Caki2 (cell line): ENCODE measurements at places on chromosomes 12 and 14. TPM values are rescaled to one million over a fixed set of nuclear protein-coding genes. Genes with fewer than 3 reads are reported as not detected.

MAP1LC3B2 gene
- 2.7 TPM in 1 of 2 replicates, not detected in the other for total RNA-seq

DNA sequence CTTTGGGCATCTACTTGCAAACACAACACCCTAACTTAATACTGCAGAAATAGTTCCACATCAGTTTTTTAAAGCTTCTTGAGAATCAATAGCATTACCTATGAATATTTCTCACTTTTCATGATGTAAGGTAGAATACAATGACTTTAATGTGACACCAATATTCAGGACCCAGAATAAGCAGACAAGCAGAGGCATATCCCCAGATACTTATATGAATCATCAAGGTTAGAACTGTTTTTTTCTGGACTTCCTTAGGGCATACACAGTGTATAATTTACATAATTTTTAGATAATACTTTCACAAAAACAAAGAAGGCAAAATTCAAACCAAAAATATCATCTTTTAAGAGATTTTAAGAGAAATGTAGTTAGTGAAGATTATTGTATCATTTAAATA lies 885.8 kb downstream of the FSCB start:
- no peak for DNase-seq

DNA sequence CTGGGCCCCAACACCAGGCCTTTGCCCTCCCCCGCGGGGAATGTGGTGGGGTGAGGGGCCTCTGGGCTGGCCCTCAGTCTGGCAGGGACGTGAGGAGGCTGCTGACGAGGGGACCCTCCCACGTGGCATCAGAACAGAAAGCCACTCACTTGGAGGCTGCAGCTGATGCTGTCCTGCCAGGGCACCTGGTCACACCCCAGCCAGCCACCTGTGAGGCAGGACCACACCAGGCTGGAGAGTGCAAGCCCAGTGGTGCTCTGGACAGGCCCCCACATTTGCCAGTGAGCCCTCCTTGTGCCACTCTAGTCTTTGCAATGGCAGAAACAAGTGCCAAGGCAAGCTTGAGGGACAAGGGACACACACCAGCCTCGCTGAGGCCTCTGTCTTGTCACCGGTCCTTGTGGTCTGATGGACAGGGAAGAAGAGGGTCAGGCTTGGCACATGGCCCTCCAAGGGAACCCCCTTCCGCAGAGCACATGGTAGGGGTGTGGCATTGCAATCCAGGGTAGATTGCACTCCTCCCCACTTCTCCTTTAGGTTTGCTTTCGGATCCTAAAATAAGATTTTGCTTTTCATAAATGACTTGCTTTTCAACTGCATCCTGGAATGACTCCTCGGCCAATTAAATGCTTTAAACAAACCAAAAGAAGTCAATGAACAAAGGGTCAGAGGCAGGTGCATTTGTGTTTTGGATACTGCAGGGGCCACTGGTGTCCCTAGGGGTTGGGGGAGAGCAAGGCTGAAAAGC lies 53.7 kb downstream of the CCDC88C start:
- no peak for DNase-seq

- DNase-seq, result no peak
Measured at GRCh38 chr12:117109943-117110635, 10.9 kb upstream of the TESC start.

DNA sequence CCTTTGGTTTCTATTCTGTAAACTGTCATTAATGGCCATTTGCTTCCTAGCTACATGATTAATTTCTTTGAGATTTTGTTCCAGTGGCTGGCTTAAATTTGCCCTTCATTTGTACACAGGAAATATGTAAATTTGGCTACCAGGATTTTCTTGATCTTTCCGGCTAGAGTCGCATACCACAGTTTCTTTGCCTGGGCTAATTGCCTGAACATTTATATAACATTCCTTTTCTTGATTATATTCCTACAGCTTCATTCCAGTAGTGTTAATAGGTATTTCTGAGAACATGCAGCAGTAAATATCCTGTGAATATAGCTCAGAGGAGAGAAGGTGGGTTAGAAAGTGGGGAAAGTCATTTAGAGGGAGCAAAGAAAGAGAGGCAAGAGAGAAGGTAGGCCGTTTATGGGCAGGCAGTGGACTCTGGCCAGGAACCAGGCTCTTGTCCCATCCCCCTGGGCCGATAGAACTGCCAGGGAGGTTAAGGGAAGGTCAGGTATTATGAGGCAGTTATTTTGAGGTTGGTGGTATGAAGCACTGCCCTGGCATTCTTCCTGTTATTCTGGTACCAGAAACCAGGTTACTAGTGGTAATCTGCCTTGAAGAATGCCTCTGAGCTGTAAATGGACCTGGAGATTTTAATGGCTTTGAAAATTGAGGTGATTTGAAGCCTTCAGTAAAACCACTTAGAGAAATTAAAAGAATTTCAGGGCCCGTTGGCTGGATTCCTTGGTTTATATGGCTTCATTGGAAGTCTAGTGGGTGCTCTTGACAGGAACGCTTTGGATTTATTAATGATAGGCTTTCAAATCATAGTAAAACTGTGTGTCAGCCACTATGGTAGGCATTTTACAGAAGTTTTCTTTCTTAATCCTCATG lies 4.4 kb downstream of the RNF10 start:
- DNase-seq, result peak; percentile 58

DNA sequence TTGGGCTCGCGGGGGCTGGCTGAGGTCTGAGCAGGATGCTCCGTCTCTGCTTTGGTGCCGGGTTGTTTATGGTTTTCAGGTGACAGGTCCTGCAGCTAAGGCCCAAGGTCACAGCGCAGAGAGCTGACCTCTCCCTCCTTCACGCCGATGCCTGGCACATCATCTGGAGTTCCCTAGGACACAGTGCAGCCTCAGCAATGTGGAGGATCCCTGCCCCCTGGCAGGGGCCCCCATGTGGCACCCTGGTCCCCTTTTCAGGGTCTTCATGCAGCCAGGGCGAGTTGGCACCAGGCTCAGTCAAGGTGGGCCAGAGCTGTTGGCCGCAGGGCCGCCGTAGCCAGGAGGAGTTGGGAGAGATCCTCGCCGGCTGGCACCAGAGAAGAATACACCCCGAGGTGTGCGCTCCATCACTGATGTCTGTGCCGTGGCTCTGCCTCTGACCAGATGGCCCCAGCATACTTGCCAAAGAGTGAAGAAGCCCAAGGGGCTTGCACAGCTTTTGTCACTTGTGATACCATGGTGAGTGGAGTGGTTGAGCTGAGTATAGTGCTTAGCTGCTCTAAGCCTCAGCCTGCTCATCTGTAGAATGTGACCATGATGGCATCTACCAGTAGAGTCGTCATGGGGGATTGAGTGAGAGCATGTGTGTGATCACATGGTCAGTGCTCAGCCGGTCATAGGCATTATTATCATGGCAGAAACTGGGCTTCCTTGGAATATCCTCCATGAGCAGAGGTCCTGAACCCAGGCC lies 11.0 kb downstream of the TPCN1 start:
- no peak for DNase-seq
